ENCODE measurements at places on chromosomes 7 and 10.

DNA sequence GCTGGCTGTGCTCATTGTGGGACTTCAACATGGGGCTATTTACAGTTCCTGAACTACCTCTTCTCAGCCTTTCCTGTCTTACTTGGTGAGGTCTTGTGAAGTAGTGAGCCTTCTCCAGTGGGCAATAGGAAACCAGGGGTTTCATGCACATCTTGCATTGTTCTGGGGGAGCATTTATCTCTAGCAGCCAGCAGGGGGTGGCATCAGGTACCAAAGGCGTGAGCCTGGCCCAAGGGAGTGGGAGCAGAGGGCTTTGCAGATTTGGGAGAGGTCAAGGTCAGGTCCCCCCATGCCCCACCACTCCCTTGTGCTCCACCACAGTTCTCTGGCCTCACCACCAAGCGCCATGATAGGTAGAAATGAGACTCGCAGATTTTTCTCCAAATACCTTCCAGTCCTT is 85.4 kb upstream of the NPTX2 start:
- DNase-seq, result no peak

GRCh38 chr10:114996542-114996941 is 58.5 kb downstream of the TRUB1 start:
- no peak for DNase-seq

GRCh38 chr10:131689954-131690757 is 210.7 kb upstream of the PPP2R2D start:
- DNase-seq, result no peak

DNA sequence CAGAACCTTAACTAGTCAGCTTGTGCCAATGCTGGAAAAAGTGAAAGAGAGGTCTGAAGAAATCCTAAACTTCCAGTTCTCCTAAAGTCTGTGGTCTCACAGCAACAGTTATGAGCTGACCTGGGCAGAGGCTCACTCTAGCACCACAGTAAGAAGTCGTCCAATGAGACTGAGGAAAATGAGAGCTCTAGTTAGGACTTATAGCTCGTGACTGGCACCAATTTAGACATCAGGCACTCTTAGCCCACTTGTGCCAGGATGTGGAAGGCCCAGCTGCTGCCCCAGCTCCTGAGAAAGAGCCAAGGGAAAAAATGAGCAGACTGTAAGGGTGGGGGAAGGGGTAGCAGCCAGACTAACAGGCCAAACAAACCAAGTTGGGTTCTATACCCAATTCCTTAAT is 7.6 kb downstream of the MMS19 start:
- DNase-seq, result no peak

DNA sequence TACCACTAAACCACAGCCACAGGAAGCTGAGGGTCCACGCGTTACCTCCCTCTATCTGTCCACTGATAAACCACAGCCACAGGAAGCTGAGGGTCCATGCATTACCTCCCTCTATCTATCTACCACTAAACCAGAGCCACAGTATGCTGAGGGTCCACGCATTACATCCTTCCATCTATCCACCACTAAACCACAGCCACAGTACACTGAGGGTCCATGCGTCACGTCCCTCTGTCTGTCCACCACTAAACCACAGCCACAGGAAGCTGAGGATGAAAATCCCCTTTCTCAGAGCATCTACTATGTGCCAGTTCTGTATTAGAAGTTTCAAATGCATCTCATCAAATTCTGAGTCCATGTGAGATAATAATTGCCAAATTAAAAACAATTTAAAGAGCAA is 589.3 kb downstream of the DNAJB6 start:
- DNase-seq, result no peak

- DNase-seq, result no peak
Observed at GRCh38 chr7:42212541-42213090, 24.4 kb downstream of the GLI3 start.

DNA sequence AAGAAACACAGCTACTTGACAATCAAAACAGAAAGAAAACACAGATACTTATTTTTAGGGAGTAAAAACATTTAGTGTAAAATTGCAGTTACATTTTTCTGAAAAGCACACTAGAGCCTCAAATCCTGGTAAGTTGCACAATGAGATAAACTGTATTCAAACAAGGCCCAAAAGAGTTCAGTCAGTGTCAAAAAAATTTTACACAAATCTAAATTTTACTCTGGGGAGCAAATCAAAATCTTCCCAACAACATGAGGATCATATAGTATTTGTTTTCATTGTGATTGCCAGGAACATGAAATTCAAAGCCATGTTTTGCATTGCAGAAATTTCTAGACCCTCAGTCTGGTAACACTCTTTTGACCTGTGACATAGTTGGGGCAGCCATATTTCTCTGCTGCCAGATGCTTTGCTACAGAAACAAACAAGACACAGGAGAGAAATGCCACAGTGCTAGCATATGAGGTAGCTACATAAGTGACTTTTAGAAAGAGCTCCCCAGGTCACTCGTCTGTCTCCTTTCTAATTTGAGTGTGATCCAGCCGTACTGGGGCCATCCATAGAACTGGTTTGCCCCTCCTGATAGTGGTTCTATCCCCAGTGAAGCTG is 49.6 kb downstream of the PDE1C start:
- no peak for DNase-seq

DNA sequence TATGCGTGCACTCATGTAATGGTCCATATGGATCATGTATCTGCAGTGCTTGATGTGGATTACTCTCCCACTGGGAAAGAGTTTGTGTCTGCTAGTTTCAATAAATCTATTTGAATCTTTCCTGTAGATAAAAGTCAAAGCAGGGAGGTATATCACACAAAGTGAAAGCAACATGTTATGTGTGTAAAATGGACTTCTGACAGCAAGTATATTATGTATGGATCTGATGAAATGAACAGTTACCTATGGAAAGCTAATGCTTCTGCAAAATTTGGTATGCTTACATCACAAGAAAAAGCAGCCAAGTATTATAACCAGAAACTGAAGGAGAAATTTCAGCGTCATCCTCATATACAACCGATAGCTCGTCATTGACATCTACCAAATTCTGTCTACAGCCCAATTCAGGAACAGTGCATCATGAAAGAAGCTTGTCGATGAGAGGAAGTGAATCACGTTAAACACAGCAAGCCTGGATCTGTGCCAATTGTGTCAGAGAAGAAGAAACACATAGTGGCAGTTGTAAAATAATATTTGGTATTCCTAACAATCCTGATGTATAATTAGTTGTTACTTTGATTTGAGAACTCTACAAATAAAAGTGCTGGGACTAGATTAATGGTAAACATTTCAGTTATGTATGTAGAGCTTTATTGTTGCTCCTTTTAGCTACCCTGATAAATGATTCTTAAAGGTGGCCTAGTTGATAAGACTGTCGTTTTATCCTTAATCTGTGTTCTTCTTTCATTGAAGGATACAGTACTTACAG is 14.2 kb upstream of the SYPL1 start:
- no peak for DNase-seq

- DNase-seq, result no peak
Observed at GRCh38 chr10:79230850-79231249, 116.4 kb upstream of the PPIF start.

GRCh38 chr7:102284399-102284798 is 2.3 kb upstream of the SH2B2 start:
- DNase-seq, result no peak

- peak; percentile 37 for DNase-seq
Observed at GRCh38 chr10:2925631-2926030, 141.7 kb upstream of the PFKP start.

DNA sequence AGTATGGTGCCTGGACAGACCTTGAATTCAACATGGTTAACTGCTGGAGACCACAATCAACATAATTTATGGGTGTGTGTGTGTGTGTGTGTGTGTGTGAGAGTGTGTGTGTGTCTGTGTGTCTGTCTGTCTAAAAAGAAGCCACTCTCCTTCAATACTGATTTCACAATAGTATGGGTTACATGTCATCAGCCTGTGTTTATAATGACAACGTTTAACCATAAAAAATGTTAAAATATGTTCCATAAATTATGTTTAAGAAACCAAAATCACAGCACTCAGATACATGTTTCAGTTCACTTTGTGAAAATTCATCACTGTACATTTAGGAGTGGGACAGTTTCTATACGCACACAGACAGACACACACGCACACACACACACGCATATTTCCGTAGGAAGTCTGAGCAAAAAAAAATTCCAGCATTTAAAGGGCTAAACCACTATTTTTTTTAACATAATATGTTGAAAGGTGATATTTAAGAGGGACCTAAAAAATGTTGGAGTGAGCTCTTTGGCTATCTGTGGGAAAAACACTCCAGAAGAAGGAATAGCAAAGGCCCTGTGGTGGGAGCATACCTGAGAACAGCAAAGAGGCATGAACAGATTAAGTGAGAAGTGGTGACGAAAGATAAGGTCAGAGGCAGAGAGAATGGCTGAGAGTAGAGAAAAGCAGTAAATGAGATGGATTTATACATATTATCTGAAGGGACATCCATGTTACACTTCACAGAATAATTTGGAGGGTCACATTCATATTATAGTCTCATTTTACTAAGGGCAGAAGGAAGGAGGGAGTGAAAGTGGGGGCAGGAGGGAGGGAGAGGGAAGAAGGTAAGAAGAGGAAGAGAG is 10.9 kb downstream of the PDZD8 start:
- no peak for DNase-seq

DNA sequence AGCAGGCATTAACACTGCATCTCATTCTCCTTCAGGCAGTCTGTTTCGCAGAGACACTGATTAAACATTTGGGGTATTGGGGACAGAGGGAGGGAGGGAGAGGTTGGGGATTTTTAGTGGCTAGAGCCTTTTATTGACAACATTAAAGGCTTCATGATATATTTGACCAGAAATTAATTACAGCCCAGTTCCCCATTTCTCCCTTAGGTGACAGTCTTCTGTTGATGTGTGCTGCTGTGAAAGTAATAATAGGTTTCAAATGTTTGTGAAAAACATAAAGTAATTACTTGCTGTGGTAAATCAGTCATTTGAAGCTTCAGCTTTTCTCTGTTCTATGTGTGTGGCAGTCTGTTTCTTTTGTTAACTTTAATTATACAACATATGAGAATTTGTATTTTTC is 105.3 kb upstream of the LRGUK start:
- DNase-seq, result no peak

- DNase-seq, result no peak
Observed at GRCh38 chr10:125226823-125227222, 66.5 kb upstream of the CTBP2 start.

GRCh38 chr10:125124907-125125306 is 35.5 kb downstream of the CTBP2 start:
- DNase-seq, result no peak

GRCh38 chr10:132439025-132439388 is 42.0 kb downstream of the PWWP2B start:
- DNase-seq, result no peak

DNA sequence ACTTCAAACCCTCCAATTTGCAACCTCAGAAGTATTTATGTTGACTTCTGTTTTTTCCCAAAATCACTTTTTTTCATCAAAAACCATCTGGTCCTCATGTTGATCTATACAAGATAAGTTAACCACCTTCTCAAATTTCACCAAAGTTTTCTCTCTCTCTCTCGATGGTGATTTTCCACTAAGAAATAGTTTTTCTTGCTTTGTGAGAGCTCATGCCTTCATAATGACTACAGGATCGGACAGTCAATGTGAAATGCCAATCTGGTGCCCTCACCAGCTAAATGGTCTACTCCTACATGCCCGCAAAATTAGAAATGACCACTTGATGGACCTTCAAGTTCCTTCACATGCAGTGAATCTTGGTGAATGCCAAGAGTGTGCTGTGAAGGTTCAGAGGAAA is 40.4 kb downstream of the CNNM1 start:
- DNase-seq, result no peak

DNA sequence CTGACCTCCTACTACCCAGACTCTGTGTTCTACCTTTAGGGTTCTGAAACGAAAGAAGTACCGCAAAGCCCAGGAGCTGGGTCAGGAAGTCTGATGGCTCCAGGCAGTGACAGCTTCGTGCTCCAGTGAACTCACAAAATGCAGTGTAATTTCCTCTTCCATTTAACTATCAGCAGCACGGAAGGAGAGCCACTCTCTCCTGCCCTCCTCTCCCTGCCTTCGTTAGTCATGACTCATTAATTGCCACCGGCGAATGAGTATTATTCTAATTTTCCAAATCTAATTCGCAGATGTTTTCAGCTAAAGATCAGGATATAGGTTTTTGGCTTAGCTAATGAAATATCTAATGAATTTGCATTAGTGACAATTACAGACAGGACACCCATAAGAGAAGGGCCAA is 1262.0 kb downstream of the TYW1 start:
- no peak for DNase-seq

- no peak for DNase-seq
Observed at GRCh38 chr7:158856883-158857668, 718 bp downstream of the DYNC2I1 start.

- DNase-seq, result no peak
Observed at GRCh38 chr7:19520392-19520791, 188.4 kb downstream of the POLR1F start.

GRCh38 chr7:142365410-142365842 is 107.6 kb upstream of the PRSS58 start:
- no peak for DNase-seq

DNA sequence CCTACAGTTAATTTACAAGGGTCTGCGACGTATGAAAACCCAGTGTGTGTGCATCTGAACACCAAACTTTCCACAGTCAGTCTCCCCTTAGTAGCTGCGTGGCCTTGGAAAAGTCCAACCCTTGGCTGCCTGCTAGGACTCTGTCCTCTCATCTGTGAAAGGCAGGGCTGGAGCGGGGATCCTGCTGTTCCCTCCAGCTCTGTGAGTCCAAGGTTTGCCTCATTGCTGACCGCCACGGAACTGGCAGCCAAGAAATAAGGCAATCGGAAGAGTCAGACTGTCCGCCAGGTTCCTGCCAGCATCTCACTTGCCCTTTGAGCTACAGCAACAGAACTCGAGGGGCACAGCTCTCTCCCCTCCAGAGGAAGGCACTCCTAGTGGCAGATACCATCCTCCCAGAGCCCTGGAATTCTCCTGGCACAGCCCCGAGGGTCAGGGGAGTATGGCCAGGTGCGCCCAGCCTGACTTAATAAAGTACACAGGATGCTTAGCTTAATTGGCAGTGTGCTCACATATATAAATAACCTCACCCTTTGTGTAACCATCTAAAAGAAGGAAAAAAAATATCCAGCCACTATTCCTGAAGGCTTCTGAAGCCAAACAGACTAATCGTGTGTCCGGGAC is 530.1 kb upstream of the FOXK1 start:
- no peak for DNase-seq

DNA sequence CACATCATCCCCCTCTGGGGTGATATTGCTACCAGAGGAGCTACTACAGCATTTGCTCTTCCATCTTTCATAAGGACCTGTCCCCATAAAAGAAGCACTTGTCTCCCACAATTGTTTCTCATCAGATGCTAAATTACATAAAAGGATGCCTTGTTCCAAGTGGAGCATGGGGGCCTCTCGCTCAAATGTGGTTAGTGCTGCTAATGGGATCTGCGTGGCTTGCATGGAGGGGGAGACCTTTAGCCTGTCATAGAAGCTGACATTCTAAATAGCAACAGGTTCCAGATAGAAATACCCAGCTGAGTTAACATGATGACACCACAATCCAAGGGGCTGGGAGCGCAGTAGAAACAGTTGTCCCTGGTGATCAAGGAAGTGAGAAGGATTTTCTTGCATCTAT is 257.9 kb downstream of the SFMBT2 start:
- no peak for DNase-seq

GRCh38 chr7:14635955-14636354 is 266.6 kb downstream of the DGKB start:
- no peak for DNase-seq

Measured in NCI-H1092 (cell line).